ENCODE measurements at places on chromosomes 3 and 15.

- DNase-seq, result no peak
Observed at GRCh38 chr3:53188720-53189119, 27.7 kb downstream of the PRKCD start.

GRCh38 chr3:157938154-157938779, 168.0 kb downstream of the SHOX2 start:
- no peak for DNase-seq

GRCh38 chr3:78507196-78507984, 1260.4 kb downstream of the ROBO1 start:
- no peak for DNase-seq

DNA sequence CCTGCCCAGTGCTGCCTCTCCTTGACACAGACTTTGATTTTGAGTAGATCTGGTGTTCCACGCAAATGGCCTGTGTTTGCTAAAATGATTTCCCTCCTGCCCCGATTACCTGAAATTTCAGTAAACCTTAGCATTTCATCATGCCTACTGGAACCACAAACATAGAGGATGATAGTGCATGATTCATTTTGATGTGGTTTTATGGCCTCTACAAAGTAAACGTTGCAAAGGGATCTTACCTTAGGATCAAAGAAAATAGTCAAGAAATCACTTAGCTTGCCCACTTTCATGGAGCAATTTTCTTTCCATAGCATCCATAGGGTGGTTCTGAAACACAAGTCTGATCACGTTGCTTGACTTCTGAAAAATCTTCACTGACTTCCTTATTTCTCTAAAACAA, 524.6 kb upstream of the ATP11B start:
- no peak for DNase-seq

GRCh38 chr15:72785841-72786240, 2.3 kb upstream of the ADPGK start:
- DNase-seq, result no peak

DNA sequence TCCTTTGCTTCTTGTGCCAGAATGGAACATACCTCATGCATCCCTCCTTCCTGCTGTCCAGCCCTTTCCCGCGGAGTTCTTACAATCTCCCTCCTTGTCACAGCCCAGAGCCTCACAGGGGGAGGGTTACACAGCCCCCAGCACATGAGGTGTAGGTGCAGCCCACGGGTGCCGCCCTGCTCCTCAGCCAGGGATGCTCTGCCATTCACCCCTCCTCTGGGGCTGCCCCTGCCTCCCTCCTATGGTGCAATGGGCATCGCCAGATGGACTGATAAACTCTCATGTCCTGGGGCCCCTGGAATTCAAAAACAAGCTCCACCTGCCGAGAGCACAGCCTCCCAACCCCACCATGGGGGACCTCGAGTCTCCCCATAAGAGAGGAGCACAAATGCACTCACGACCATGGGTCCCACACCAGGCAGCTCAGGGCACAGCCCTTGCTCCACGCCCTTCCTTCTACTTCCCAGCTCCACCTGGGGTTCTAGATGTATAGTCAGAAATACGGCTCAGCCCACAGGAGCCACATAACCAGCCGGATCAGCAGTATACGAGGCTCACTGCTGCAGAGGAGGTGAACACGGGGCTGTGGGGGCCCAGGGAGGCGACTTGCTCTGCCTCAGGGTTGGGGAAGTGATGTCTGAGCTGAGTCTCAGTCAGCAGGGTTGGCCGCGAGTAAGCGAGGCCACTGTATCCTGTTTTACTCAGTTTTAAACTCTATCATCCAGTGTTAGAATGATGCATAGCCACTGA, 269.7 kb upstream of the LYSMD4 start:
- DNase-seq, result no peak

DNA sequence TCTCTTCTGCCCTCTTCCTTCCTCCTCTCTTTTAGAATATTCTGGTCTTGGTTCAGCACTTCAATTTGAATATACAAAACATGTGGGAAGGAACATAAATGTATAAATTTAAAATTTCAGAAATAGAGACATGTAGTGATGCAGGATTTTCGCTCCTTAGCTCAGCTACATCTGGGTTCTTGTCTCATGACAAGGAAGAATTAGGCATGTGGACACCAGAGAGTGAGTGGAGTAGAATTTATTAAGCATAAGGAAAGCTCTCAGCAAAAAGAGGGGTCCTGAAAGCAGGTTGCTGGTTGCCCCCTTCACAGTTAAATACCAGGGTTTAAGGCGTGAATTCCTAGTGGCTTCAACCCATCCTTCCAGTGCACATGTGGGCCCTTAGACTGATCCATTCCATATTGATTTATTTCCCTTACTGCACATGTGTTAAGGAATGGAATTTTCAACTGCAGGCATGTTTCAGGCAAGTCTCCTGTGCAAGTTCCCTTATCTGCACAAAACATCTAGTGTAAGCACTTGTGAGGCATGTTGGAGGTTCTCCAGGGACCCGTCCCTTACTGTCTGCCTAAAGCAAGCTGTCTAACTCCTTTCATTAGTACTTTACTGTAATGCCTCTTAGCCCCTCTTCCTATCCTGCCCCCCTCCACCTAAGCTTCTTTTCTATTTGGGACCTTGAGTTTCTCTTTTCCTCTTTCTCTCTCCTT, 133.2 kb upstream of the STRIT1 start:
- no peak for DNase-seq

GRCh38 chr3:123042413-123042812, 14.8 kb upstream of the SEMA5B start:
- DNase-seq, result no peak

GRCh38 chr15:27278761-27279160, 307.8 kb downstream of the GABRG3 start:
- DNase-seq, result no peak

- no peak for DNase-seq
Observed at GRCh38 chr15:73717802-73718201, 33.6 kb downstream of the CD276 start.

- no peak for DNase-seq
Observed at GRCh38 chr3:125037498-125038150, 18.2 kb downstream of the HEG1 start.

GRCh38 chr3:128482666-128483656, 10.0 kb downstream of the GATA2 start:
- DNase-seq, result no peak

DNA sequence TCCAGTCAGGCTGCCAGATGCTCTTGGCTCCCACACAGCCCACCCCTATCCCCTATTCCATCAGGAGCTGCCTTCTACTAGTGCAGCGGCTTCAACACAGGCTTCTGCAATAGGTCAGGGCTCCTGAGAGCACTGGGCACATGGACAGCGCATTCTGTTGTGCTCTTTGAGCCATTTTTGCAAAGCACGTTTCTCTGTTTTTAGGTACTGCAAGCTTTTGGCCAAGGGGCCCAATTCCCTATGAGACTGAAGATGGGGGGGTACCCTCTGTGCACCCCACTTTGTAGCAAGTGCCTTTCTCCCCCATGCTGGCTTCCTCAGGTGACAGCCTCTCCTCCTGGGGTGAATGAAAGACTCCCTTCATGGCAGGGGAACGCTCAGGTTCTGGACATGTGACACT, 31.2 kb downstream of the CHDH start:
- DNase-seq, result no peak

DNA sequence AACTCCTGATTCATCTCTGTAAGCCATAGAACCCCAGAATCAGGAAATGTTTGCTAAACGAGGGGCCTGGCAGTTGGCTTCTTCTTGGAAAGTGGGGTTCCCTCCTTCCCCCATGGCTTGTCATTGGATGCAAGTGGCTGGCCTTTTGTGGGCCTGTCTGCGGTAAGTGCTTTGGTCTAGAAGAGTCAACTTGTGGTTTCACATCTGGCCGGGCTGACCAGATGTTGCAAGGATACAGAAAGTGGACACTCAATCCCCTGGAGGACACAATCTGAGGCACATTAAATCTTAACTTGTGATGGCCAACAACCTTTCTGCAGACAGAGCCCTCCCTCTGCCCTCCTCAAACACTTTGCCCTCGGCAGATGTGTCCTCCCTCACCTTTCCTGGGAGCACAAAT, 1.1 kb downstream of the FAH start:
- DNase-seq, result no peak

GRCh38 chr3:59515966-59516365, 466.1 kb upstream of the CFAP20DC start:
- no peak for DNase-seq

DNA sequence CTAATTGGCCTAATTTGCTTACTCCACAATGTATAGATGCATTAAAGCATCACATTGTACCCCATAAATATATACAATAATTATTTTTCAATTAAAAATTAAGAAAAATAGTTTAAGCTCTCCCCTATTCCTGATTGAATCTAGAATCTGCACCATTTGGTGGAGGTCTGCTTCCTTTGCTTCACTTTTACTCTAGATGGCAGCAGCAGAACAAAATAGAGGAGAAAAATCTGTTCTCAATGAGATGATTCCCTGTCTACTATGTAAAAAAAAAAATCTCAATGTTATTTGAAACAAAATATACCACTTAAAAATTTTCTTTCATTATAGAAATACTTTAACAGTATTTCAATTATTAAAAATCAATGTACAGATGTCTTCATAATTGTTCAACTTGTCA, 109.6 kb upstream of the FXR1 start:
- DNase-seq, result no peak

DNA sequence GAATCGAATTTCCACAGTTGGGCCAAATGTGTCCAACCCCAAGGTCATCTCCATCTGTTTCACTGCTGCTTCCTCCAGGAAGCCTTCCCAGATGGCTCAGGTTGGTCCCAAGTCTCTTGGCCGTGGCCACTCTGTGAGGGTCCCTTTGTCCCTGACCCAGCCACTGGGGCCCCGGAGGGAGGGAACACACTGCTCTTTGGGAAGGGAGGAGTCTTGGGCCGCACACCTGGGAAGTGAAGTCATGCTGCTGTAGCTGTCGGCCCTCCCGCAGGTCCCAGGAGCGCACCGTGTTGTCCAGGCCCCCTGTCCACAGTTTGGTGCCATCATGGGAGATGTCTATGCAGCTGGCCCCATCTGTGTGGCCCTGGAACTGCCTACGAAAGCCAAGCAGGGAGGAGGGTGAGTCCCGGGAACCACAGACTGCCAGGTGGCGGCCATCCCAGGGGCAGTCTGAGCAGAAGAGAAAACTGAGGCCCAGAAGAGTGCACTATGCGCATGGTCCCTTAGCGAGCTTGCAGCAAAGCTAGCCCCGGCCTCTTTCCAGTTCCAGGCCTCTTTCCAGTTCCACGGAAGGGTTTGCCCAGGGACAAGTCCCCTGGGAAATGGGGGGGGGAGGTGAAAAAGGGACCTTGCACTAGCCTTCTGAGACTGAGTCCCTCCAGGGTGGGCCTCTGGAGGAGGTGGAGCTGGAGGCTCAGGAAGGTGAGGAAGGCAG, 44.6 kb downstream of the TLE3 start:
- no peak for DNase-seq

DNA sequence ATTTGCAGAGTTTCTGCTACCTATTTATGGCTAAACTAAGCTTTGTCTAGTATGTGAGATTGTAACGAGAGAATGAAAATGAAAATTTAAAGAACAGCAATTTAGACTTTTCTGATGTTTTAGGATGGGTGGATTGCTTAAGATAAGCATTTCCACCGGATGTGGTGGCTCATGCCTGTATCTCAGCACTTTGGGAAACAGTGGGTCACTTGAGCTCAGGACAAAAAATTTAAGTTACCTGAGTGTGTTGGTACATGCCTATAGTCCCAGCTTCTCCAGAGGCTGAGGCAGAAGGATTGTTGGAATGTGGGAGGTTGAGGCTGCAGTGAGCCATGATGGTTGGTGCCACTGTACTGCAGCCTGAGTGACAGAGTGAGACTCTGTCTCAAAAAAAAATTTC, 3.3 kb downstream of the PPP4R2 start:
- DNase-seq, result no peak

Measured in activated effector memory CD4-positive, alpha-beta T cell treated with Interleukin-2 at 50 U/mL for 16 hours (primary cell).